ENCODE measurements at places on chromosomes 1 and 21. TPM values are rescaled to one million over a fixed set of nuclear protein-coding genes. Genes with fewer than 3 reads are reported as not detected.

The C4BPB gene
- total RNA-seq = not detected

The TNNI3K gene
- not detected for total RNA-seq

DNA sequence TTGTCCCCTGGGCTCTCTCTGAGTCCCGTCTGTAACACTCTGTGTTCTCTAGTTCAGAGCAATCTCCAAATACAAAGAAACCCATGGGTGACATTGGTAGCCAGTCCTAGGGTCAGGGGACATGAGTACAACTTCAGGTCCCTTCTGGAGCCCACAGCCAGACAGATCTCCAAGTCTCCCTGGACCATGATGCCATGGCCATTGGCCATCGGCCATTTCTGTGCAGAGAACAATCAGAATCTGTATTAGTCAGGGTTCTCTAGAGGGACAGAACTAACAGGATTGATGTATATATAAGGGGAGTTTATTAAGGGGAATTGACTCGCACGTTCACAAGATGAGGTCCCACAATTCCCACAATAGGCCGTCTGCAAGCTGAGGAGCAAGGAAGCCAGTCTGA, 106.9 kb downstream of the AJAP1 start:
- no peak for ATAC-seq

- ATAC-seq = no peak
Measured at GRCh38 chr21:41967708-41968107, 13.9 kb upstream of the C2CD2 start.

- no peak for ATAC-seq
Measured at GRCh38 chr1:192559115-192560006, 16.2 kb upstream of the RGS1 start.

DNA sequence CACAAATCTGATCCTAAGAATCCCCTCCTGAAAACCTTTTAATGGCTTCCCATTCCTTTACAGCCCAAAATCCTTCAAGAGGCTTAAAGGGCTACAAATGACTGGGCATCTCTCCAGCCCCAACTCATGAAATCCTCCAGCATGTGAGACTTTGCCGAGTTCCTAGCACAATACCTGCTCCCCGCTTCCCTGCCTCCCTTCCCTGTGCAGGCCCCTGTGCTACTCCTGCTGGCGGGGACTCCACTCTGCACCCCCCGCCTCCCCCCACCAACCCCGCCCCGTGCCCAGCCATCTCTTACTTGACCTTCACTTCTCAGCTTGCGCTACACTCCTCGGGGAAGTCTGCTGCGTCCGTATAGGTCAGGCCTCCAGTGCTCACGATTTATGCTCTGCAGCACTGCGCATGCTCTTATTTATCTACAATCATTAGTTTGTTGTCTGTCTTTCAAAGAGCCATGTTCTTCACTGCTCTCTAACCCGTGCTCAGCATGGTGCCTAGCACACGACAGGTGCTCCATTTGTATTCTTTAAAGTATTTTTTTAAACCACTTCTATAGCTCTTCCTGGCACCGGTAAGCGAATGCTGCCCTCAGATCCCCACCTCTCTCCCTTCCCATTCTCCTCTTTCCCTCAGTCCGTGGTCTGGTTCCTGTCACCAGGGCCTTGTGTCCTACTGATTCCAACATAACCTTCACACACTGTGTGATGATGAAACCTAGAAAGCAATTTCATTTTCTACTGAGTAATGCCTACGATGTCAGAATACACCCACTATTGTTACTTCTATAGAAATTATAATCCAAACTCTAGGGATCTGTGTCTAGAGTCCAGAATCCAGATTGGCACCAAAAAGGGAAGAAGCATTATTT, 37.5 kb upstream of the PLA2G2C start:
- no peak for ATAC-seq

The AZIN2 gene
- total RNA-seq = 1.4 TPM

- no peak for ATAC-seq
Measured at GRCh38 chr1:246114369-246114768, 392.7 kb downstream of the SMYD3 start.

GRCh38 chr1:101964708-101965107, 32.0 kb downstream of the OLFM3 start:
- no peak for ATAC-seq

Measured in esophagus mucosa (tissue), 1 donor.